Substantia nigra (tissue), 51 donors: ENCODE measurements at places on chromosomes 5 and 9.

GRCh38 chr5:149367249-149367971 lies 9.6 kb downstream of the PCYOX1L start:
- DNase-seq: peak; percentile 15

GRCh38 chr5:62306896-62307689 lies 1.1 kb downstream of the KIF2A start:
- peak; percentile 35 for DNase-seq

GRCh38 chr5:123351240-123351639 lies 72.0 kb downstream of the CEP120 start:
- DNase-seq: no peak

DNA sequence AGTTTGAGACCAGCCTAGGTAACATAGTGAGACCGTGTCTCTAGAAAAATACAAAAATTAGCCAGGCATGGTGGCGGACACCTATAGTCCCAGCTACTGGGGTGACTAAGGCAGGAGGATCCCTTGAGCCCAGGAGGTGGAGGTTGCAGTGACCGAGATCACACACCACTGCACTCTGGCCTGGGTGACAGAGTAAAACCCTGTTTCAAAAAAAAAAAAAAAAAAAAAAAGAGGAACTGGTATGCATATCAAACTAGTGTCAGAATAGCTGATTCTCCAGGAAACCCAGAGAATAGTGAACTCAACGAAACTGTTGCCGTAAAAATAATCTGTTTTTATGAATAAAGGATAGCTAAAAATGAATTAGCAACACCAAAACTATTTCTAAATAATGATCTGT lies 126.6 kb upstream of the BASP1 start:
- DNase-seq: no peak

- DNase-seq: no peak
These were observed 37.6 kb downstream of the NKX2-5 start for GRCh38 chr5:173197375-173197891.

DNA sequence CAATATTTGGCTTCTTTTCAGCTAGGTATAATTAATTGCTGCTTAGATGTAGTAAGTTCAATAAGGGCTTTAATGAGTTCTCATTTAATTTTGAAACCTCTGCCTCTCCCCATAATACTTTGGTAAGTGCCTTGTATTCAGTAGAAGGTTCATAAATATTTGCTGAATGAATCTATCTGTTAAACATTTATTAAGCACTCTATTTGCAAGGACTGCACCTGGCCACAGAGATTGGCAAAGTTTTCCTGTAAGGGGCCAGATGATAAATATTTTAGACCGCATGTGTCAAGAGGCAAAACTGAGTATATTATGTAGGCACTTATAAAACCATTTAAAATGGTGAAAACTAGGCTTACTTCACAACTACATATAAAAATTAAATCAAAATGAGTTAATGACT lies 19.0 kb upstream of the GNA14 start:
- DNase-seq: no peak

DNA sequence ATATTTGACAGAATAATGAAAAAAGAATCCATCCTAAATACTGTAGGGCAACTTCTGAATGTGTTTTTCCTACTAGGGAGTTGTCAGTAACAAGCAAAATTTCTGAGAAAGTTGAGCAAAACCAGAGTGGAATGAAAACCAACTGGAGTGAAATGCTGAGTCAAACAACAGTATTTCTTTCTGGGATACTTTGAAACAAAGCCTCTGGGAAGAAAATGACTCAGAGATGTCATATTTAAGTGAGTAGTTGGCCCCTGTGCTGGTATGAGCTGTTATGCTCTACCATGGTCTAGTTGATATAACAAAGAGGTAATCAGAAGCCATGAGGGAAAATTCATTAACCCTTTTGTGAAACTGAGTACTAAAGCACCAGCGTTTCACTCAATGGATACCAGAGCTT lies 372.1 kb upstream of the C9orf72 start:
- DNase-seq: no peak

DNA sequence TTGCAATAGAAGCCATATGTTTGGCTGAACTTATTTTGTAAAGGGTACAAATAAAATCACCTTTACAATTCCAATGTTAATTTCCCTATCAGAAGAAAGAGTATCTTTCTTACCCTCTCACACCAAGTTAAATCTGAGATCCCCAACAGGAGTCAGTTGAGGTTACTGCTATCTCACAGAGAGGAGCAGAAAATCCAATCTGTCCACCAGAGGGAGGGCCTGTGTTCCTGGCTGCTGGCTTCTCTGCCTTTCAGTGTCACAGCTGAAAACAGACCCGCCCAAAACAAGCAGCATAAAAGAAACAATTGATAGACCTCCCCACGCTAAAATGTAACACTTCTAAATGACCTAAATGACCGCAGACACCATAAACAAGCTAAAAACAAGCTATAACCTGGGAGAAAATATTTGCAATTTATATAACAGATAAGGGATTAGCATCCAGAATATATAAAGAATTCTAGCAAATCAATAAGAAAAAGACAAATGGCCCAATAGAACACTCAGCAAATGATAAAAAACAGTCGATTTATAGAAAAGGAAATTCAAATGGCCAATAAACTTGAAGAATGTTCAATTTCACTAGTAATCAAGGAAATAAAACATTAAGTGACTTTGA lies 24.5 kb upstream of the MVB12B start:
- peak; percentile 28 for DNase-seq

DNA sequence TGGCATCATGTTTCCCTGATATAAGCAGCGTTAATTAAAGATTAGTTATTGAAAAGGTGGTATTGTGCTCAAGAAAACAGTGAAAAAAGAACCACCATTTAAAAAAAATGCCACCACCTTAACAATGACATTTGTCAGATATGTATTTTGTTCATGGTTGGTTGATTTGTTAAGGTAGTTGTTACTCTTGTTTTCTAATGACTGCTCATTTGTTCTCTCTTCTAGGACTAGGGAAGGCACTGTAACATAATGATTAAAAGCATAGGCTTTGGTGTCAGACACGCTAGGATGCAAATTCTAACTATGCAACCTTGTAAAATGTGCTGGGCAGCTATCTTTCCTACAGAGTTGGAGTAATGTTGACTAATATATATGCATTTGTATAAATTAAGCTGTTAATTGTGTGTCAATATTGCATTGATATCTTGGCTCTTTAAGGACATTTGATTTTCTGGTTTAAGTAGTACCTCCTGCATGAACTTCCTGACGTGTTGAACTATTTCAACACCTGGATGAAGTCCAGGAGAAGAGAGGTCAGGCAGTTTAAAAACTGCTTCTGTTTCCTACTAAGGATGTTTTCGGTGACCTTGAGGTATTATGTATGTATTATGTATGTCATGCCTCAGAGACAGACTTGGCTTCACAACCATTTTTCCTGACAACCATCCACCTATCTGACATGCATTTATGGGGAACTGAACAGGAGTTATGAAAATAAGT lies 77.8 kb downstream of the MUSK start:
- DNase-seq: no peak

DNA sequence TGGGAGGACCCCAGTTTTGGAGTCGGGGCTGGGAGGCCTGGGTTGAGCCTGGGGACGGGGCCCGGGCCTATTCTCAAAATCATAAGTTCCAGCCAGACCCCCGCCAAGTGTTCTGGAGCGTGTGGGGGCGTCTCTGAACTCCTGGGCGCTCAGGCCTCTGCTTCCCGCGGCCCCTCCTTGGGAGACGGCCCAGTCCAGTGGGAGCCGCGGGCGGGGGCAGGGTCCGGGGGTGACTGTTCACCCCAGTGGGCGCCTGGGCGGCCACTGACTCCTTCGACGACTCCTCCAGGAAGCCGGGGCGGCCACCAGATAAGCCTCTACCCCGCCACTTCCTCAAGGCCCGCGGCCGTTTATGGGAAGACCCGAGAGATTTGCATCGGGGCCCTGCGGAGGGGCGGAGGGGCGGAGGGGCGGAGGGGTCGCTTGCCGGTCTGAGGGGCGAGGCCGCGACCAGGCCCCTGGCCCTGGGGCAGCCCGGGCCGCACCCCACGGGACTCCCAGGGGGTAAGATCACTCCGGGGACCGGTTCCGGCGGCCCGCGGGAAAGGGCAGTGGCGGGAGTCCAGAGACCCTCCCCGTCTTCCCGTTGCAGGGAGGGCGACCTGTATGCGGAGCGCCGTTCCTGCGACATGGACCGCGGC lies 655 bp downstream of the TOR4A start:
- DNase-seq: no peak

GRCh38 chr5:167699432-167699831 lies 592.0 kb upstream of the WWC1 start:
- DNase-seq: no peak

GRCh38 chr9:69190863-69191181 lies 16.7 kb downstream of the TJP2 start:
- DNase-seq: no peak

DNA sequence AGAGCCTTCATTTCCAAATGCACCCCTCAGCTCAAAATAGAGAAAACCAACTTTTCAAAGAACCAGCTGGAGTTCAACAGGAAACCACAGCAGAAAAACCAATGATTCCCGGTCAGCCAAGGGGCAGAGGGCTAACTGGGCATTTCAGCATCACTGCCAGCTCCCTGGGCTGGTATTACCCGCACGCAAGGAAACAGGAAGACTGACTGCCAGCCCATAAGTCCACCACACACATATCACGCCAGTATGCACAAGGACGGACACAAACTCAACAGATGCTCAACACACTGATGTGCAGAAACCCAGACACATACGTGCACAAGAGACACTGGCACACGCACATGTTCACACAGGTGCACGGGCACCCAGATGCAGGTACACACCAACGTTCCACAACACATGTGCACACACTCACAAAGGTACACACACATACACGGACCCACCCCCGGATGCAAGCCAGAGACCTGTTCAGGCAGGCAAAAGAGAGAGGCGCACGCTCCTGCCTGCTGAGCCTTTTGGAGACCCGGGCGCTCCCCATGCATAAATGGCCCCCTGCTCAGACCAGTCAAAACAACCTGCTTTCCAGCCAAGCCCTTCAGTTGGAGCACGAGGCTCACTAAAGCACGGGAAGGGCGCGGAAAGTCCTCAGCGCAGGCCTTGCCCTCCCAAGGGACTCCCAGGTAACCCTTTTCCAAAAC lies 2.1 kb downstream of the ADAMTS2 start:
- no peak for DNase-seq
